ENCODE measurements at places on chromosomes 6 and 20.
A peak's percentile ranks its signal among the peaks of the same experiment; 100 is the strongest.

GRCh38 chr6:71489736-71490135 is 201.1 kb downstream of the OGFRL1 start:
- peak; percentile 95 for DNase-seq

- DNase-seq, result no peak
Observed at GRCh38 chr6:19331089-19331488, 506.1 kb upstream of the ID4 start.

DNA sequence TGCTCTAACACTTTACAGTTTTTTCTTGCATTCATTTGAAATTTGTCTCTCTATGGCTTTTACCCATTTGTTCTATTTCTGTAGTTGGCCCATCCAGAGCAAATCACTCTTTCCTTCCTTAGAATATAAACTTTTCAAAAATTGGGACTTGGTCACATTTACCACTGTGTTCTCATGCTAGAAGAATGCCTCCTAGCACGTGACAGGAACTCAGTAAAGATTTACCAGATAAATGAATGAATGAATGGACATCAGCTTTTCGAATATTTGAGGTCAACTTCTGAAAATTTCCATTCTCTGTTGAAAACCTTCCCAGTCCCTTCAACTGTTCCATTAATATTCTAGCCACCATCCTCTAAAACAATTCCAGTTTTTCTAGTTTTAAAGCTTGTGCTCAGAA is 294.5 kb downstream of the CD83 start:
- DNase-seq, result no peak

DNA sequence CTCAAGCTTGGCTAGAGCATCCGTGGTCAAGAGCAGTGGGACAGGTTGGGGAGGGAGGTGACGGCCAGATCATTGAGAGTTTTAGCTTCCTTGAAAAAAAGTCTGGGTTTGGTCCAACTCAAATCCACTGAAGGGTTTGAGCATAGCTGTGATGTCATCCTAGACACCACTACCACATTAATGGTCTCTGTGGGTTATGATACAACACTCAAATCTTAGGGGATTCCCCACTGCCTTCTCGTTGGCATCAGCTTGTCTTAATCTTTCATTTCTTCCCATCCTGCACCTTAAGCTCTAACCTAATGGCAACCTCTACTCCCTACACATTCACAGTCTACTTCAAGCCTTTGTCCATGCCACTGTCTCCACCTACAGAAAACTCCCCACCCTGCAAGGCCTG is 77.3 kb downstream of the BMP6 start:
- DNase-seq, result no peak

DNA sequence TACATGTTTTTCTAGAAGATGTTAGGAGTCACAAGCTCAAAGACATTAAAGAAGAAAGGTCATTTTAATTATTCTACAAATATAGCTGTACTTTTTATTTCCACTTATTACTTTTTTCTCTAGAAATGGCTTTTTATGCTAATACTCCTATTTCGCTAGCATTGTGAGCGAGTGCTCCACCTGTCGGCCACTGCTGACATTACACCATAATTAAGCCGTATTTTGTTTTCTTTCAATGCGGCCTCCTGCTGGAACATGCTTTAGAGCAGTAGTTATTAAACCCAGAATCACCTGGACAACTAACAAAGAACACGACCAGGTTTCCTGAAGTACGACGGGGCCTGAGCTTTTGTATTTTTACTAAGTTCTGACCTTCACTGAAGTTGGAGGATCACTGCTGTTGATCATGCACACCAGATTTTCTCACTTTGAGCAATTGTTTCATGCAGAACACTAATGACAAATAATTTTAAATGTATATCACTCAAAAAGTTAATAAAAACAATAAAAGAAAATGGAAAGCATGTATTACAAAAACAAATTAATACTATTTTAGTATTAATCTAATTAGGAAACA is 74.1 kb upstream of the PAK5 start:
- peak; percentile 34 for DNase-seq

DNA sequence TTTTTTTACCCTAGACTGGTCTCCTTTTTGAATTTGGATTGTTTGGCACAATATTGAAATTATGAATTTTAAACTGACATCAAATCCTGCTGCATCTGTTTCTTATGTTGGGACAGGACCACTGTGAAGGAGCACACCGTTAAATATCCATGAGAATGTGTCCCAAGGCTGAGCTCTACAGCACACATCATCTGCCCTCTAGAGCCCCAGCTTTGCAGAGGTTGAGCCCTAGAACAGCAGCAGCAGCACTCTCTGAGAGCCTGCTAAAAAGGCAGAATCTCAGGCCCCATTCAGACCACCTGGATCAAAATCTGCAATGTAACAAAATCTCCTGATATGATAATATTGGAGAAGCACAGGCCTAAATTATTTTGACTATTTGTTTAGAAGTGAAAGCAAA is 192.1 kb upstream of the CCN2 start:
- DNase-seq, result no peak
